Right renal pelvis (tissue), 4 donors: ENCODE measurements at places on chromosomes 4 and X. TPM values are rescaled to one million over a fixed set of nuclear protein-coding genes. Genes with fewer than 3 reads are reported as not detected.

DNA sequence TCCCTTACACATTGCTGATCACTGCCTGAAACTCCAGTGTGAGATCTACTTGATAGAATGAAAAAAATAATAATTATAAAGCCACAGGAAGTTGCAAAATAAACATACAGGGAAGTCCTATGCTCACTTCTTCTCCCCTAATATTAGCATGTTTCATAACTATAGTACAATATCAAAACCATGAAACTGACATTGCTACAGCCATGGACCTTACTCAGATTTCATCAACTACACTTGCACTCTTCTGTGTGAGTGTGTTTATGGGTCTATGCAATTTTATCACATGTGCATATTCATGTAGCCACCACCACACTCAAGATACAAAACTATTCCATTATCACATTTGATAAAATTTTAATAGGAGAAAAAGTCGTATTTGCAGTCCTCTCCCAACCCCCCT lies 57.3 kb downstream of the SPINK2 start:
- no peak for DNase-seq

- no peak for DNase-seq
Observed at GRCh38 chr4:65559270-65559669, 111.0 kb downstream of the EPHA5 start.

GRCh38 chr4:73452953-73453700 lies 17.1 kb downstream of the AFP start:
- no peak for DNase-seq

DNA sequence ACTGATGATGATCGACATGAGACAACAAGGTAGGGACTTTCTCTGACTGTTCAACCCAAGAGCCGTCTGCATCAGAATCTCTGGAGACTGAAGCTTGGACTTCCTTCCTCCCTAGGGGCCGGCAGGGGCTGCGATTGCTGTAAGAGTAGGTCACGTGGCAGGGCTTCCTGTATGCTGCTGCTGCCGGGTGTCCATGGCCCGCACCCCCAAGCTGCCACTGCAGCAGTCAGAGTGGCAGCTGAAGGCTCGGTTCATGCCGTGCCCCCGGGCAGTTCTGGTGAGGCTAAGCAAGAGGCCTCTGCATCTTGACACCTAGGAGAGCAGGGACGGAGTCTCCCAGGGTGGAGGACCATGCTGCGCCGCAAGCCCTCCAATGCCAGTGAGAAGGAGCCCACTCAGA lies at the start of gene SASH3:
Gene SASH3, plus strand, starts transcription at position 203 of the 400 bp plus-strand sequence. Its CDS starts 149 bp downstream, at position 352.
- no peak for DNase-seq

GRCh38 chrX:74535408-74536151 lies 78.8 kb downstream of the RLIM start:
- no peak for DNase-seq

Gene NPY2R
- polyA plus RNA-seq = 0.47 TPM

Gene DNAAF6
- polyA plus RNA-seq = 0.25 TPM

Gene MAML3
- 19.8 TPM for polyA plus RNA-seq

Gene GYPE
- 3.1 TPM for polyA plus RNA-seq

Gene SLITRK2
- 1.4 TPM for polyA plus RNA-seq
